Activated gamma-delta T cell treated with Interleukin-2 at 50 U/mL for 16 hours (primary cell): ENCODE measurements at places on chromosomes 2 and 18.

GRCh38 chr2:154762638-154763037 is 64.1 kb downstream of the KCNJ3 start:
- DNase-seq: no peak

GRCh38 chr18:53153800-53154199 is 813.8 kb downstream of the DCC start:
- no peak for DNase-seq

DNA sequence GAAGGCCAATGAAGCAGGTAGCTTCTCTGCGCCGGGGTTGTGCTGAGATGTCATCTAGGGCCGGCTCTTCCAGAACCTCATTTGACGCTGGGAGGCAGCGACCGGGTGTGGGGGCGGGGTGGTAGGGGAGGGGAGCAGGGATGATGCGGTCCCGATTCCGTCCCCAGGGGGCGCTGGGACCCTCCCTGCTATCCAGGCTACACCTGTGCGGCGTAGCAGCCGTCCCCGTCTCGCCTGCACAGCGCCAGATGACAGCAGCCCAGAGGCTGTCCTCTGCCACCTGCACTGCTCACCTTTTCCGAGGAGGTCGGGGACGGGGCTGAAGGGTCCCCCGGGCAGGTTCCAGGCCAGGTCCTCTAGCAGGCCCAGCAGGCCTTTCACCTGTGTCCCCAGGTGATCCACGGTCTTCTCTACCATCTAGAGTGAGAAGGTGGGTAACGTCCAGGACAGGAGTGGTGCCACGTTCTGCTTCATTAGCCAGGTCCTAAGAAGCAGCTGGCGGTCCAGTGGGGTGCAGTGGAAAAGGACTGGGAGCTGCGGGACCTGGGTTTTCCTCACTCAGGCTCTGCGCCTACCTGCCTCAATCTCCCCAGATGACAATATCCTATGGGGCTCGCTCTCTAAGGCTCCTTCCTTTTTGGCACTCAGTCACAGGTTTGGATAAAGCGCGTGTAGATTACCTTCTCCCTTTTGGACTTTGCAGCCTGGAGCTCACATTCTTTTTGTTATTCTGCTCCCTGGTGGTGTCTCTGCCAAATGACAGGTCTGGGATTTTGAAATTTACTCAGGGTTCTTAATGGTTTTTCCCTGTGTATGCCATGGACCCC is 56.0 kb upstream of the RAB6C start:
- no peak for DNase-seq

- no peak for DNase-seq
These were observed 166.6 kb upstream of the HNMT start for GRCh38 chr2:137797641-137798040.

- no peak for DNase-seq
These were observed 344.6 kb upstream of the TMEFF2 start for GRCh38 chr2:192539306-192539705.

DNA sequence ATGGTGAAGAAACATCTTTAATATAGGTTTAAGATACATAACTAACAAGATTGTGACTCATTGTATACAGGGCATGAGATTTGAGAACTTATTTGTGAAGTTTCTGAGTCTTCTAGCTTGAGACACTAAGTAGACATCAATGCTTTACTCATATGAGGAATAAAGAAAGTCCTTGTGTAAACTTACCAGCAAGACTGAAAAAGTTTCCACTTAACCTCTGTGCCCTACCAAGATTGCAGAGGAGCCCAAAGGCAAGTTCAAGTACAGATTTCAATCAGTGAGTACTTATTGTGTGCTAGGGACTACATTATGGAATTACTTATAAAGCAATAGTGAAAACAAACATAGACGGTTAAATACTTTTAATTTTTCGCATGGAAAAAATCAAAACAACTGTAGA is 1041.2 kb upstream of the CELF4 start:
- DNase-seq: no peak
